Activated naive CD4-positive, alpha-beta T cell treated with anti-CD3 and anti-CD28 coated beads for 36 hours (primary cell): ENCODE measurements at places on chromosomes 5 and 9.

GRCh38 chr9:78578072-78578471, 281.1 kb downstream of the PSAT1 start:
- no peak for DNase-seq

- DNase-seq: no peak
Observed at GRCh38 chr9:90408659-90409058, 234.0 kb downstream of the DIRAS2 start.

DNA sequence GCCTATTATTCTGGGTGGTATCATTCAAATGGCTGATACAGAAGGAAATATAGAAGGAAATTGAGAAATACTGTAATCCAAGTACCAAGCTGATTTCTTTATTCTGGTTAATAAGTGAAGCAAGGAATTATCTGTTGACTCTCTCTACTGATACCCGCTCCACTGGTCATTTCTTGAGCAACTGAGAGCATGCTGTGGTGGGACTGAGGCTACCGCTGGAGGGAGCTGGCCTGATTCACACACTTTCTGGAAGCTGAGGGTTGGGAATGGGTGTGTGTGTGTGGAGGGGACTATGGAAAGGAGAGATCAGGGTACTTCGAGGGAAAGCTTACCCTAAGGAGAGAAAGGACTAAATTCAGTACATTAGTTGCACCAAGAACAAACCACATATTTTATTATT, 104.1 kb downstream of the UGCG start:
- no peak for DNase-seq

DNA sequence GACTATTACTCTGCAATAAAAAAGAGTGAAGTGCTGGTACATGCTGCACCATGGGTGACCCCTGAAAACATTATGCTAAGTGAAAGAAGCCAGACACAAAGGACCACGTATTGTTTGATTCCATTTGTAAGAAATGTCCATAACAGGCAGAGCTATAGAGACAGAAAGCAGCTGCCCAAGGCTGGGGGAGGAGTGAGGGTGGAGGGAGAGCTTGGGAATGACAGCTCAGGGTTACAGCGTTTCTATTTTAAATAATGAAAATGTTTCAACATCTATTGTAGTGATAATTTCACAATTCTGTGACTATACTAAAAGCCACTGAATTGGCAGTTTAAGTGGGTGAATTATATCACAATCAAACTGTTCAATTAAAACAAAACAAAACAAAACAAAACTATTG, 81.7 kb downstream of the MYO10 start:
- DNase-seq: no peak

DNA sequence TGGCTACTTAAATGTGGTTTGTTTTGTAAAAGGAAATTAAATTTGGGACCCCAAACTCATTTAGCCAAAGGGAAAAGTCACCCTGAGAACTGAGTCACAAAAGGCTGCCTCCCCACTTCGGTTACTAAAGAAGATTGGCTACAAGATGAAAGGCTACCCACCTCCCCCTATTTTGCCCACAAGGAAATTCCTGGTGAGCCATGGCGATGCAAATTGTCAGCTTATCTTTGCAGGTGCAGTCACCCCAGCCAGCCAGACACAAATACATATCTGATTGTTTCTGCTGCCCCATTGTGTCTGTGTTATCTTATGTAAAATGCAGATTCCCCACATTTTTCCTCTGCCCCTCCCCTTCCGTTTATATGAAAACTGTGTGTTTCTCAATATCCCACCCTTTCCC, 8.9 kb downstream of the PAEP start:
- no peak for DNase-seq

GRCh38 chr5:111779922-111780292, 22.9 kb upstream of the NREP start:
- DNase-seq: no peak

- no peak for DNase-seq
Observed at GRCh38 chr9:5499889-5500398, 10.4 kb upstream of the PDCD1LG2 start.

- DNase-seq: no peak
Observed at GRCh38 chr9:121221664-121222055, 20.0 kb upstream of the RAB14 start.

- DNase-seq: no peak
Observed at GRCh38 chr5:73706963-73707362, 81.0 kb downstream of the ARHGEF28 start.

DNA sequence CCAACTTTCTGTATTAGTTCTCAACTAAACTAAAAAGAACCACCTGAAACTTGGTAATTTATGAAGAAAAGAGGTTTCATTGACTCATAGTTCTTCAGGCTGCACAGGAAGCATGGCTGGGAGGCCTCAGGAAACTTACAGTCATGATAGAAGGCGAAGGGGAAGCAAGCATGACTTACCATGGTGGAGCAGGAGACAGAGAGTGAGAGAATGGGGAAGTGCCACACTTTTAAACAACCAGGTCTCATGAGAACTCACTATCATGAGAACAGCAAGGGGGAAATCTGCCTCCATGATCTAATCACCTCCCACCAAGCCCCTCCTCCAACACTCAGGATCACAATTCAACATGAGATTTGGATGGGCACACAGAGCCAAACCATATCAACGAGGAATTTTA, 123.5 kb downstream of the DEPDC1B start:
- no peak for DNase-seq
